Diencephalon (tissue), 1 donor: ENCODE measurements at places on chromosomes 6 and 20. TPM values are rescaled to one million over a fixed set of nuclear protein-coding genes. Genes with fewer than 3 reads are reported as not detected.

GNAS-AS1 gene
- total RNA-seq, result 1.2 TPM

ZNF165 gene
- total RNA-seq, result 2.3 TPM

MICB gene
- total RNA-seq, result 0.69 TPM

GABRR2 gene
- total RNA-seq, result not detected

SSTR4 gene
- 2.1 TPM for total RNA-seq

NEURL2 gene
- total RNA-seq, result 4.6 TPM

C6orf58 gene
- total RNA-seq, result 1.2 TPM

OR2B2 gene
- total RNA-seq, result not detected

TBXT gene
- not detected for total RNA-seq

MCCD1 gene
- not detected for total RNA-seq

SLC9A8 gene
- 10.4 TPM for total RNA-seq

PLCG1 gene
- total RNA-seq, result 93.9 TPM

CST1 gene
- not detected for total RNA-seq

CDSN gene
- not detected for total RNA-seq

RPS6KA2 gene
- 32.3 TPM for total RNA-seq

ARG1 gene
- 0.69 TPM for total RNA-seq

IPCEF1 gene
- 13.6 TPM for total RNA-seq

SLC35D3 gene
- total RNA-seq, result 1.4 TPM

OPN5 gene
- total RNA-seq, result not detected

RTN4IP1 gene
- total RNA-seq, result 11.1 TPM

SLC13A3 gene
- total RNA-seq, result 6.9 TPM

CAGE1 gene
- not detected for total RNA-seq
